T-helper 17 cell (primary cell): ENCODE measurements at places on chromosomes 3 and 15.

DNA sequence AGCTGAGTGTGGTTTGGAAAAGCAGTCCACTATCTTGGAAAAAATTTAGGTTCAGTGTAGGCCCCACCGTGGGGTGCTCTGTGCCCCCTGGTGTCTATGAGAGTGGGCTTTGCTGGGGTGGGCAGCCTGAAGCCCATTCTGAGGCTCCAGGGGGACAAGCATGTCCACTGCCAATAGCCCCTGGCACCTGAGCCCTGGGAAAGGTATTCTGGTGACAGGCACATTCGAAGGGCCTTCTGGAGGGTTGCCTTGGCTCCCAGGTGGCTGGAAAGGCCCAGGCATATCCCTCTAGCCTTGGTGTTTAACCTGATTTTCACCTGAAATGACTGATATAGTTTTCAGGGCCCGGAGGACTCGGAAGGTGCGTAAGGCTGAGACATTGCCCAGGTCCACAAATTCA, 36.1 kb downstream of the SCN5A start:
- DNase-seq, result no peak

- DNase-seq, result no peak
Measured at GRCh38 chr3:119585208-119585607, 5.9 kb downstream of the ADPRH start.

DNA sequence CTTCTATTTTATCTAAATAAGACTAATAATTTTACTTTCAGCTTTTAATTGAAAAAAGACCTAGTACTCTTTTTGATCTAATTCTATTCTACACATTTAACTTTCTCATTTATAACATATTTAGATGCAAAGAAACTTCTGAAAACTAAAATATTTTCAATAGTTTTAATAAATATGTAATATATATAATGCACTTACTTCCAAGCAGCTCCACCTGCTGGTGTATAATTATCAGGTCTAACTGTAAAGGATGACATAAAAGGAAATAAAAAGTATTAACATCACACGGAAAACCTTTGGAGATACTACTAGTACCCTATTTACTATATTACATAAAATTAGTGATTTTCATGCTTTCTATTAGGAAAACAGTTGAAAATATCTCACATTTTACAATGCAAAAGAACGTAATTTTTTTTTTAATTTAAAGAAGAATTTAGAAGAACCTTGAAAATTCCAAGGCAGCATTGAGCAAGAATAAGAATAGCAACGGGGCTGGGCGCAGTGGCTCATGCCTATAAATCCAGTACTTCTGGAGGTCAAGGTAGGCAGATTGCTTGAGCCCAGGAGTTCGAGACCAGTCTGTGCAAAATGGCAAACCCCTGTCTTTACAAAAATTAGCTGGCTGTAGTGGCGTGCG, 10.2 kb downstream of the PLSCR5 start:
- no peak for DNase-seq

DNA sequence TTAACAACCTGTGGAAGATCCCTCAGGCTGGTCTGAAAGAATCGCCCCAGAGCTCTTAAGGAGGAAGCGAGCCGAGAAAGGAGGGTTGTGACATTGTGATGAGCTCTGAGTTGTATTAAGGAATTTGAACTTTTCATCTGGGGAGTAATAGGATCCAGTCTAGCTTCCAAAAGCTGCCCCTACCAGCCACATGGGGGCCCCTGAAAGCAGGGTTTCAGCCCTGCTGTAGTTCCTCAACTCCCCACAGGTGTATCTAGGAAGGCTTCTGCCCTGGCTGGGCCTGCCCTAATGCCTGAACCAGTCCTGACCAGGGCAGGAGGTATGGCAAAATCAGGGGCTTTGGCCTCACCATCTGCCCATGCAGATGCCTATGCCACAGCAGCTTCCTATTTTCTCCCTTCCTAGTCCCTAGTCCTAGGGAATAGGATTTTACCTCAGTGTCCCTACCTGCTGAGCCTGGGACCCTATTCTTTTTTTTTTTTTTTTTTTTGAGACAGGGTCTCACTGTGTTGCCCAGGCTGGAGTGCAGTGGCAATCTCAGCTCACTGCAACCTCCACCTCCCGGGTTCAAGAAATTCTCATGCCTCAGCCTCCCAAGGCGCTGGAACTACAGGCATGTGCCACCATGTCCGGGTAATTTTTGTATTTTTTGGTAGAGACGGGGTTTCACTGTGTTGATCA, 5.0 kb upstream of the AP3S2 start:
- DNase-seq, result peak; percentile 22

DNA sequence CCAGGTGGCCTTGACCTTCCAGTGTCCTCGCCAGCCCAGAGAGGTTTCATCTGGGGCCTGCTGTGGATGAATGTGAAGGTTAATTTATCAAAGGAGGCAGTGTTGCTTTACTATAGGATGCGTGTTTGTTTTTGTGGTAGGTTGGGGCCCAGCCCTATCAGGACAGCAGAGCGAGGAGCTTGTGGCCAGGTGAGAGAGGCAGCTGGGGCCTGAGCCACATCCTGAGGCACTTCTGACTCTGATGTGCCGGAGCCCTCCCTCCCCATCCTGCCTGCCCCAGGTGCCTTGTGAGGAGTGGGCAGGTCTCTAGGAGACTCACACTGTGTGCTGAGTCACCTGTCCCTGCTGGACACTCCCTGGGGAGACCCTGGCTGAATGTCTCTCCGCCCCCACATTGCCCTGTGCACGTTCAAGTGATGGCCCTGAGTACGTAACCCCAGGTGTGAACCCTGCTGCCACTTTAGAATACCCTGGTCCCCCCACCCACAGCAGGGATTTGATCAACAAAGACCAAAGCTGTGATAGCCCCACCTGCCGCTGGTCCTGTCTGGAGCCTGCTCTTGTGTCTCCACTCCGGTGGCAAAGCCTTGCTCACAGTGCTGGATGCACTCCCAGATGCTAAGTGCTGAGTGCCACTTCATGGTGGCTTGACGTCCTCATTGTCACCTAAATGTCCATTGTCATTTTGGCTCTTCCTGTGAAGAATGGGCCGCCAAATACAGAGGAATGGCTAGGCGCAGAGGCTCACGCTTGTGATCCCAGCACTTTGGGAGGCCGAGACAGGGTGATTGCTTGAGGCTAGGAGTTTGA, 16.0 kb downstream of the FBLN2 start:
- no peak for DNase-seq

DNA sequence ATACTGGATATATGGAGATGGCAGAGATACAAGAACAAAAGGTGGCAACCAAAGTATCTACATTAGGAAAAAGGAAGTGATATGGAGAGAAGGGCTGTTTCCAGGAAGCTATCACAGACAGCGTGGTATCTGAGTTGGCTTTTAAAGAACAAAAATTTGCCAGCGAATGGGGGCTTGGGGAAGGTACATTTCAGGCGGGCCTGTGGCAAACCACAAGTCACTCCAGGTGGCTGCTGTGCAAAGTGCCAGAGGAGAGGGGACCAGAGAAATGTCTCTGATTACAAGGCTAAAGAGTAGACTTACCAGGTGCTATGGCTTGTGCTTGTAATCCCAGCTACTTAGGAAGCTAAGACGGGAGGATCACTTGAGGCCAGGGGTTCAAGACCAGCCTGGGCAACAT, 91.1 kb downstream of the MSL2 start:
- DNase-seq, result no peak

GRCh38 chr15:79186616-79187015, 95.9 kb upstream of the ANKRD34C start:
- no peak for DNase-seq

GRCh38 chr15:101610611-101611000, 41.6 kb downstream of the TM2D3 start:
- DNase-seq, result no peak

- no peak for DNase-seq
Measured at GRCh38 chr15:52523192-52523591, 5.5 kb downstream of the MYO5A start.

GRCh38 chr15:94722024-94722636, 490.8 kb downstream of the MCTP2 start:
- DNase-seq, result no peak

DNA sequence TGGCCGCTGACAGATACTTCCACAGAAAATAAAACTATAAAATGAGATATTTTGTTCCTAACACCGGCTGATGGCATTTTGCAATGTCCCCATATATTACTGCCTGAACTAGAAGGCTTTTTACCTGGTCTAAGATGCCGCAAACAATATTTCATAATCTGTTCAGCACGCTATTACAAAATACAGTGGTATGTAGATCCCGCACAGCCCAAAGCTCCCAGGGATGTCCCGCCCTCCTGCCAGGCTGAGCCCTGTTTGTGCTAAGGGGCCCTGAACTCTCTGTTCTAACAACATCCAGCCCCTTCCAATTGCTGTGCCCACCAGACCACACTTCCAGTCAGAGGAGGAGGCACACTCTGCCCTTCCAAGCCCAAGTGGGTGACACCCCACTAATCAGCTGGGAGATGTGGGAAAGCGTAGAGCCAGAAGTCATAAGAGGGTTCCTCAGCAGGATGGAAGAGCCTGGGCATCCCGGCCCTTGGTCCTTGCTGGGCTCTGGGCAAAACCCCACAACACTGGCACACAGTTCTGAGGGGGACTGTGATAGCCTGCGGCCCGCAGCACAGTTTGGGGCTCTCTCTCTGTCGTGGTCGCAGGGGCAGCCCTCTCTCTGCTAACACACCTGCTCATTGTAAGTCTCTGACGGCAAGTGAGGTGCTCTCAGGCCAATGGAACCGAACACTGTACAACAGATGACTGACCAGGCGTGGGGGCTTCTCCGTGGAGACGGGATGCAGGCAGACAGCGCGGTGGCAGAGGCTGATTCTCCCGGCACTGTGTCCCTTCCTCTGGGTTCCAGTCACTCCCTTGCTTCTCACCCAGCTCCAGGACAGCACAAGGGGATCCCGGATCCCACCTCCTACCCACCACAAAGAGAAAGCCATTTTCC, 55.2 kb downstream of the PCSK6 start:
- DNase-seq, result no peak
